ENCODE measurements at places on chromosomes 16 and 17. TPM values are rescaled to one million over a fixed set of nuclear protein-coding genes. Genes with fewer than 3 reads are reported as not detected.

CES4A gene
- total RNA-seq: 1.4 TPM

CDH16 gene
- total RNA-seq: not detected

TMEM100 gene
- 9.9 TPM for total RNA-seq

CYBA gene
- 31.6 TPM for total RNA-seq
